ENCODE measurements at places on chromosomes 6 and 20.

- DNase-seq, result no peak
Observed at GRCh38 chr6:150876598-150876997, 11.1 kb downstream of the MTHFD1L start.

DNA sequence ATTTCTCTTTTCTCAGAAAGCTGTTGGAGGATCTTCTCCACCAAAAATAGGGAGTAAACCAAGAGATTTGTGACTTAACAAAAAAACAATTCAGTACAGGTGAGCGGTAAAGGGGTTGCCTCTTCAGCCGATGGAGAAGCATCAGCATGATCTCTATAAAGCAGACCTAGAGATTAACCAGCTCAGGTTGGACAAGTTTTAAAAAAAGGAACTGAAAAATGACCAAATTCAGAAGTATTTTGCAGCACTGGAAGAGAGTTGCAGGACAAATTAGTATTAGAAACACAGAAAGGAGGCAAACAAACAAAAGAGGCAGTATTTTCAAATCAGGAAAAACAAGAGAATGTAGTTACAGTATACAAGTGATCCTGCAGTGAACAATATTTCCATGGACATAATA, 39.6 kb upstream of the ZNF184 start:
- no peak for DNase-seq

- no peak for DNase-seq
Observed at GRCh38 chr6:25066593-25066992, 130.8 kb upstream of the RIPOR2 start.

DNA sequence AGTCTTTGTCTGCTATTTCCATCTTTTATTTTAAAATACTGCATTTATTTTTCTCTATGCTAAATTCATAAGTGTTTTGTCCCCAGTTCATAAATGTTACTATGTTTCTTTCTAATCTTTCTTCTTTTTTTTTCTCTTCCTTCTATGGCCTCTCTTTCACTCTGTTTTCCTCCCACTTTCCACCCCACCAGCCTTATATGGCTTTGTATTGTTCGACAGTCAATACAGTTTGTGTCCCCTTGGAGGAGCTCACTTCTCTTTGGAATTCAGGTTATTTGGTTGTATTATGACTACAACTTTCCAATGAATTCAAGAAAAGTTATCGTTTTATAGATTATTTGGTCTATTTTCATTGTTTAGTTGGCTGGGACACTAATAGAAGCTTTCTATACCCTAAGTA, 393.5 kb downstream of the NKAIN2 start:
- no peak for DNase-seq

DNA sequence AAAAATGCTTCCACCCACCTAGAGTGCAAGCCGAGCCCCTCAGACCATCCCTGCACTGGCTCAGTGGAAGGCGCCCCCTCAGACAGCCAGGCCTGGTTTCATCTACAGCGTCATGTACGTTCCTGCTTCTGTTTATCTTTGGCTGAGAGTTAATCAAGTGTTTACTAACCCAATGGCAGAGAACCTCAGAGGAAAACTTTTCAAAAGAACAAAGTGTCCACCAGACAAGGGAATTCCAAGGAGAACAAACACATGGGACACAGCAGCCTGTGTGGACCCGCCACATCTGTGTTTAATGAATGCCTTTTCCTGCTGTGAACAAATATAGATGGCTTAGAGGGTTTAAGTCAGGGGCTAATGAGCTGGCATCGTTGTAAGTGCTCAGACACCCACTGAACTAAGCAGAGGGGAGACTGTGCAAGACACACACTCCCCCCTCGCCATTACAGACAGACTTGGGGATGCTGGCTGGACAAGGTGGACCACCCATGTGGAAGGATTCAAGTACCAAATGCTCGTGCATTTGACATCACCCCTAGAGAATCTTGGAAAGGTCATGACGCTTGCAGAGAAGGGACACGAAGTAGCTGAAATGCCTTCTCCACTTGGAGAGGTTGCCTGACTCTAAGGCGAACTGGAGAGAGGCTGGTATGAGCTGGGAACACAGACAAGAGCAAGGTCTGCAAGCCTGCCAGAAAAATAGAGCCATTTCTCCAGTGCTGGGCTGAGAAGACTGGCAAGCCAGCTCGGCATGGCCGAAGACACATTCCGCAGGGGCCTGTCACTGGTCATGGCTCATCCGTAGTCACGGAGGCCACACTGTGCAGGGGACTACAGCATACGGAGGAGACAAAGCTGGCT, 53.5 kb upstream of the NXT1 start:
- DNase-seq, result no peak

GRCh38 chr6:112931832-112932231, 584.7 kb downstream of the RFPL4B start:
- DNase-seq, result no peak

DNA sequence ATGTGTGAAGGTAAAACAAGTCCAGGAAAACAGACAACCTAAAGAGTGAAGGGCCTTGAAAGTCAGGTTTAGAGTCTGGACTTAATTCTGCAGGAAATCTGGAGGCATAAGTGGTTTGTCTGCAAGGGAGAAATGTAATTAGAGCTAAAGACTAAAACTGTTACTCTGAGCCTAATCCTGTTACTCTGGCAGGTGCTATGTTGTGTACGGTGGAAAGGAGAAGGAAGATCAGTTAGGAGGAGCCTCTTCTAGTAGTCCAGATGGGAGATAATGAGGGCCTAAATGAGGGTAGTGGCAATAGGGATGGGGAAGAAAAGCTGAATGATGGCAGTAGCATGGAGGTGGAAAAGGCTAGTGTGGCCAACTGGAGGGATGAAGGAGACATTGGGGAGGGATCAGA, 118.5 kb downstream of the PDSS2 start:
- DNase-seq, result no peak

DNA sequence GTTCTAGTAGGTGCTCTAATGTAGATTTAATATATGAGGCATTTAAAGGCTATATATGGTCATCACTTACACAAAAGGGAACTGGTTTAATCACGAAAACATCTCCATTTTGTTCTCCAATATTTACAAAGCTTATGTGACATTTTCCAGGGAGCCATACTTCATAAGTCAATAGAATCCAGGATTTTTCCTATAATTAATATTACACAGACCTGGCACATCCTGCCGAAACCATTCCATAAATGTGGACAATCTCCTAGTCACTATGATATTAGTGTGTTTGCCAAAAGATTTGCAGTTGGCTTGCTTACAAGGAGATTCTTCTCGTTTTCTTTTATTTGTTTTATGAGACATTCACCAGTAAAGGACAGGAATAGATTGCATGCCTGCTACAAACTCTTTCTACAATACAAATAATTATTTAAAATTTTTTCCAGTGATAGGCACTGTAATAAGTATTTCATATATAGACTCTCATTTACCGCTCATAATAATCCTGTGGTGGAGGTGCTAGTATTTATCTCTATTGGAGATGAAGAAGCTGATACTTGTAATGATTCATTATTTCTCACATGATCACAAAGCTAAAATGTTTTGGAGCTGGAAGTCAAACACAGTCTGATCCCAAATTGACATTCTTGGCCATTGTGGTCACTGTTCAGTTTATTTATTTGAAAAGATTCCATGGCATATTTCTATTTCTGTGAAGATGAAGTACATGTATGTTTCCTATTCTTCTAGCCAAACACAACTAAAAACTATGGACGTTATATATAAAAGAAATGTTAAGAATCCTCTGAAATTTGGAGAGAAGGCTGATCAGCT, 597.0 kb downstream of the HTR1B start:
- DNase-seq, result no peak
